ENCODE measurements at places on chromosomes 1 and 21. TPM values are rescaled to one million over a fixed set of nuclear protein-coding genes. Genes with fewer than 3 reads are reported as not detected.

The GABRD gene
- 0.71 TPM for polyA plus RNA-seq

The OVAAL gene
- not detected for polyA plus RNA-seq

The SLAMF6 gene
- polyA plus RNA-seq, result not detected

DNA sequence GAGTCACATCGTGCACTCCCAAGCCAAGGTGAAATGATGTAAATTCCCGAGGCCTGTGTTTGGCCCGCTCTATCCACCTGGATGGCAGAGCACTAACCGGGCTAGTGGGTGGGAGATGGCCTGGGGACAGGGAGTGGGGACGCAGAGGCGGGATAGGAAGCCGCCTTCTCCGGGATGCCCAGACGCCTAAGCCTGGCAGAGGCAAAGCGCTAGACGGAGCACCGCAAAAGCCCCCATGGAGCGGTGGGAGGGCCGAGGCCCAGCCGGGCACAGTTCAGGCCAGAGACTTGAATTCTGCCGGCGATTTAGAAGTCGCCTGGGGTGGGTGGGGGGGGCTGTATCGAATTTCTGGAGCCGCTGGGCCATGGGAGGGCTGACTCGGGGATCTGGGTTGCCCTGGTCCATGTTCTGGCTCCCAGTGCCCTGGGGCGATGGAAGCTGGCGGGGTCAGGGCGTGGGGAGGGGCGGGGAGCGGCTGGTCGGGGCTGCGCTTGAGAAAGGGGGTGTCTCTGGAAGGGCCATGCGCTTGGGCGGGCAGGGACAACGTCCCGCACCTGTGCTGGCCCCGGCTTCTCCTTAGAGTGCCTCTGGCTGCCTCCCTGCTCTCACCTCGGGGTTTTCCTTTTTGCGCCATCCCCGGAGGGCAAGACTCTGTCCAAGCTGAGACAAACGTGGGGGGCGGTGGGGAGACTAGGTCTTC lies 28.0 kb downstream of the KIAA2013 start:
- DNase-seq, result no peak

- DNase-seq, result no peak
Measured at GRCh38 chr1:81467383-81467782, 333.4 kb upstream of the ADGRL2 start.

GRCh38 chr1:182485861-182486260 lies 35.9 kb downstream of the RGSL1 start:
- DNase-seq, result no peak

GRCh38 chr1:202498542-202498941 lies 150.0 kb downstream of the PPP1R12B start:
- DNase-seq, result no peak
